ENCODE measurements at places on chromosomes 7 and 10. TPM values are rescaled to one million over a fixed set of nuclear protein-coding genes. Genes with fewer than 3 reads are reported as not detected.

- H3K4me3 ChIP-seq, result no peak overlapping the region
- H3K27me3 ChIP-seq, result no peaks in the 10 kb centered on the region
- H3K4me1 ChIP-seq, result no peaks in the 10 kb centered on the region
- DNase-seq, result no peak
Observed at GRCh38 chr7:102009628-102010027, 192.2 kb downstream of the CUX1 start.

GSTO2 gene
- total RNA-seq, result 12.7 TPM

DNA sequence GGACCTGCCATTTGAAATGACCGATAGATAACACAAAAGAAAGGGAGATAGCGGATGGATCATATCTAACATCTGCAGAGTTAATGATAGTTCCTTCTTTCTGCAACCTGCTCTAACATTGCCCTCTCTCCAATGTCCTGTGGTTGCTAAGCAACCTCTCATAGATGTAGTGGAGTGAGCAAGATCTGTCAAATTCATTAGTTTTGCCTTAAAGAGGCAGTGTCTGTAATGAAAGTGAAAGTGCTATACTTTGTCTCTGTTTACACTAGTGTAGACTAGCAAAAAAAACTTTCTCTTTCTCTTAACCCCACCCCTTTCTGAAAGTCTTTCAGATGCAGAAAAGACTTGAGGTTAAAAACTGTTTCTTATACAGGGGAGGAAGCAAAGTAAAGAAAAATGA lies 1196.9 kb downstream of the SORCS3 start:
- H3K4me3 ChIP-seq, result no peak overlapping the region
- no peaks in the 10 kb centered on the region for H3K4me1 ChIP-seq
- H3K27ac ChIP-seq, result no peak overlapping the region
- H3K27me3 ChIP-seq, result no peaks in the 10 kb centered on the region

DNA sequence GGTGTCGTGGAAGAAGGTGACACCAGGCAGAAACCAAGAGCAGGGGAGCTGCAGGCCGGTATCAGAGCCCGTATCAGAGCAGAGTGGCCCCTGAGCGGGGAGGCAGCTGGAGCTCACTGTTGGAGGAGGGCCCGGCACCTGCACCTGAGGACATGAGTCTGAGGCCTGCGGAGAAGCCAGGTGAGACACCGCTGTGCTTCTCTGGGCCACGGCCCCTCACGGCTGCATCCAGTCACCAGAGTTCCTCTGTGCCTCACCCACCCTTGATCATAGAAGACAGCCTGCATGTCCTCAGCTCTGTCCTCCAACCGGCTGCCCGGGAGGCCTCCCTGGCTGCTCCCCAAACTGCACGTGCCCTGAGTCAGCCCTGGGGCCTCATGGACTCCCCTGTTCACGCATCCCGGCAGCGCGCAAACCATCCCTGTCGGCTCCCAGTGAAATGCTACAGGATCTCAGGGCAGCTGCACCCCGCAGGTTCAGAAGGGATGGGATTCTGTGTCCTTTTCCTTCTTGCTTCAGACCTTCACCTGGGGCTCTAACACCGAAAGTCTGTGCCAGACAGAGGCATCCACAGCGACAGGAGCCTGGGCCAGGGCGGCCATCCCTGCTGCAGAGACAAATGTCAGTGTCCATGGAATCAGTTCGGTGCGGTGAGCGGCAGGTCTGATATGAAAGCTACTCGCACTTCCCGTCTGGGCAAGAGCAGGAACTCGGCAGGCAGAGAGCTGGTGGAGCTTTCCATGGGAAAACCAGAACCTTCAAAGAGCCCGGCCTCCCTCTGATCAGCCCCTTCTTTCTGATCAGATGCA lies 111.9 kb upstream of the FAM20C start:
- no peak overlapping the region for H3K27ac ChIP-seq
- no peak overlapping the region for H3K4me3 ChIP-seq
- no peak for DNase-seq
- peaks cover 7% of the 10 kb centered on the region for H3K4me1 ChIP-seq
- H3K27me3 ChIP-seq, result no peaks in the 10 kb centered on the region

GRCh38 chr7:27143950-27144780 lies 684 bp upstream of the HOXA5 start:
- no peak overlapping the region for H3K27ac ChIP-seq
- H3K36me3 ChIP-seq, result peaks cover 6% of the 10 kb centered on the region
- peaks cover 3% of the 10 kb centered on the region for H3K4me1 ChIP-seq
- no peak for DNase-seq

- DNase-seq, result no peak
- no peaks in the 10 kb centered on the region for H3K27me3 ChIP-seq
- no peak overlapping the region for H3K4me3 ChIP-seq
- no peaks in the 10 kb centered on the region for H3K36me3 ChIP-seq
Observed at GRCh38 chr7:19262826-19263225, 117.6 kb upstream of the FERD3L start.

FAM20C gene
- total RNA-seq, result 34.7 TPM

- peaks cover 7% of the 10 kb centered on the region for H3K4me1 ChIP-seq
- H3K27me3 ChIP-seq, result no peaks in the 10 kb centered on the region
- H3K27ac ChIP-seq, result no peak overlapping the region
- no peak overlapping the region for H3K4me3 ChIP-seq
- DNase-seq, result no peak
- no peaks in the 10 kb centered on the region for H3K36me3 ChIP-seq
Observed at GRCh38 chr7:30970594-30971094, 6.9 kb downstream of the GHRHR start.

DNA sequence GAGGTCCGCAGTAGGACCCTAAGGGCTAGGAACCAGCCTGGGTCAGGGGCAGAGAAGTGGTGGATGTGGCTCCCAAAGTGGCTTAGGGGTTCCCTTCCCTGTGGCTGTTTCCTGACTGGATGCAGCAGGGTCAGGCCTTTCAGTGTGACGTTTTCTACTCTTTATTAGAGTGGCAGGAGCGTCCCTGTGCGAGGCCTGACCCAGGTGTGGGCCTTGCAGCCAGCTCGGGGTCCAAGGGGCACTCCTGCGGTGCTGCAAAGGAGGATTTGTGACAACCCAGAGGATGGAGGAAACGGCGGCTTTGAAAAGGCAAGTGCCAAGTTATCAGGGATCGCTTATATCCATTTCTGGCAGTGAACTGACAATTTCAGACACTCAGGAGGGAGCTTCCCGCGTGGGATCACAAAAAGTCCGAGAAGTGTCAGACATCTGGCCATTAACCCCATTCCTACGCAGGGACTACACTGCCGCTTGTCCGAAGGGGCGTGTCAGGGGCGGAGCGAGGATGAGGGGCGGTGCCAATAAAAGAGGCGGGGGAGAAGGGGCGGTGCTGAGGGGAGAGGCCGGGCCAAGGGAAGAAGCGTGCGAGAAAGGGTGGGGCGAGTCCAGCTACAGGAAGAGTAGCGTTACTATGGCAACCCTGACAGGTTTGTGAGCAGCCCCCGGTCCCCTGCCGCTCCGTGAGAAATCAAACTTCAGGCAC lies 98.8 kb upstream of the ZNF722 start:
- H3K4me1 ChIP-seq, result no peaks in the 10 kb centered on the region
- no peaks in the 10 kb centered on the region for H3K36me3 ChIP-seq
- no peaks in the 10 kb centered on the region for H3K27me3 ChIP-seq
- H3K27ac ChIP-seq, result no peak overlapping the region

DNA sequence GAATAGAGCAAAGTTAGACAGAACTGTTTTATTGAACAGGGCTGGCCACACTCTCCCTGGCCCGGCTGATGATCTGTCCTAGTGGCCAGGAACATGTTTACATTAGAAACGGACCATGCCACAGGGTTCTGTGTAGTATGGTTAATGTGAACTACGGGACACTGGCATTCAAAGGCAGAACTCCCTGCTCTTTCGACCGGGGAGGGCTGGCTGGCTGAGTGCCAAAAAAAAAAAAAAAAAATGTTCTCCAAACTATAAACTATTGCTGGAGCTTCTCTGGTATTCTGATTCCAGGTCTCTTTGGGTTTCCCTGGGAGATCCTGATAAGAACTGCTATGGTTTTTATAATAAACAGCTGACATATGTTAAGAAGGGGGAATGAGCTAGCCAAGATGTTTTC lies 1262.6 kb upstream of the SORCS1 start:
- no peak for DNase-seq
- H3K27me3 ChIP-seq, result no peaks in the 10 kb centered on the region
- no peak overlapping the region for H3K27ac ChIP-seq
- H3K4me1 ChIP-seq, result no peaks in the 10 kb centered on the region
- no peak overlapping the region for H3K4me3 ChIP-seq

- no peak overlapping the region for H3K27ac ChIP-seq
- no peak overlapping the region for H3K4me3 ChIP-seq
- H3K4me1 ChIP-seq, result no peaks in the 10 kb centered on the region
- no peaks in the 10 kb centered on the region for H3K27me3 ChIP-seq
Observed at GRCh38 chr7:44787041-44787440, 9.4 kb upstream of the PPIA start.

- no peak for DNase-seq
- H3K27ac ChIP-seq, result no peak overlapping the region
- no peaks in the 10 kb centered on the region for H3K4me1 ChIP-seq
- H3K27me3 ChIP-seq, result no peaks in the 10 kb centered on the region
- no peak overlapping the region for H3K4me3 ChIP-seq
- no peaks in the 10 kb centered on the region for H3K36me3 ChIP-seq
Observed at GRCh38 chr7:137787301-137787976, 59.3 kb downstream of the DGKI start.

- no peaks in the 10 kb centered on the region for H3K27me3 ChIP-seq
- no peaks in the 10 kb centered on the region for H3K4me1 ChIP-seq
- no peaks in the 10 kb centered on the region for H3K36me3 ChIP-seq
- H3K27ac ChIP-seq, result no peak overlapping the region
Observed at GRCh38 chr10:89837165-89838043, 136.0 kb downstream of the KIF20B start.

DNA sequence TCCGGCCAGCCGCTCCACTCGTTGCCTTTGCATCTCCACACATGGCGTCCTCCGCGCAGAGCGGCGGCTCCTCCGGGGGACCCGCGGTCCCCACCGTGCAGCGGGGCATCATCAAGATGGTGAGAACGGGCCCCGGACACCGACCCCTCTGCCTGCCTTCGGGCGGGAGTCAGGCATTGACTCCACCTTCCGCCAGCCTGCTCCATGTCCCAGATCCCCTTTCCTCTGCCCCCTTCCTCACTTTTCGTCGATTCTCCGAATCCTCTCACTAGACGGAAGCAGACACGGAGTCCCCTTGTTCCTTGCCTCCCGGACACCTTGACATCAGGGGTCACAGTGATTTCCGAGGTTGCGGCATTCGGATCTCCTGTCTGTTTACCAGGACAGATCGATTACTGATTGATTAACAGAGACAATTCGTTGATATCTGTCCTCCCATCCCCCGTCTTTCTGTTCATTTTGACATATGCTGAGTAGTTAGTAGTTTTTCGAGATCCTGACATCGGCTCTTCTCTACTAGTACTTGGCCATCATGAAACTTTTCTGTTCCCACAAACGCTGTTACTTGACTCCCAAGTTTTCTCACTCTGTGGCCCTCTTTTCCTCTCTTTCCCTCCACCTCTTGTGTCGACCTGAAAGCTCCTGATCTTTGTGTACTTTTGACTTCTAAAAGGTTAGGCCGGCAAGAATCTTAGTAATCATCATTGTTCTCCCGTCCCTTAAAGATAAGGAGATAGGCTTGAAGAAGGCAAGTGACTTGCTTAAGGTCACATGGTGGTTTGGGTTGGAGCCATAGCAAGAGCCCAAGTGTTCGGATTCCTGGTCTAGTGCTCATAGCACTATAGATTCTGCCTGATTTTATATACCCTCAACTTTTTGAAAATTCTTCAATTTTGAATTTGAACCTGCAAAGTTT lies 597 bp downstream of the SND1 start:
- peak overlapping the region; percentile 77 for H3K27ac ChIP-seq
- peak overlapping the region; percentile 99 for H3K4me3 ChIP-seq
- H3K4me1 ChIP-seq, result peaks cover 15% of the 10 kb centered on the region
- no peaks in the 10 kb centered on the region for H3K36me3 ChIP-seq
- no peak for DNase-seq

DNA sequence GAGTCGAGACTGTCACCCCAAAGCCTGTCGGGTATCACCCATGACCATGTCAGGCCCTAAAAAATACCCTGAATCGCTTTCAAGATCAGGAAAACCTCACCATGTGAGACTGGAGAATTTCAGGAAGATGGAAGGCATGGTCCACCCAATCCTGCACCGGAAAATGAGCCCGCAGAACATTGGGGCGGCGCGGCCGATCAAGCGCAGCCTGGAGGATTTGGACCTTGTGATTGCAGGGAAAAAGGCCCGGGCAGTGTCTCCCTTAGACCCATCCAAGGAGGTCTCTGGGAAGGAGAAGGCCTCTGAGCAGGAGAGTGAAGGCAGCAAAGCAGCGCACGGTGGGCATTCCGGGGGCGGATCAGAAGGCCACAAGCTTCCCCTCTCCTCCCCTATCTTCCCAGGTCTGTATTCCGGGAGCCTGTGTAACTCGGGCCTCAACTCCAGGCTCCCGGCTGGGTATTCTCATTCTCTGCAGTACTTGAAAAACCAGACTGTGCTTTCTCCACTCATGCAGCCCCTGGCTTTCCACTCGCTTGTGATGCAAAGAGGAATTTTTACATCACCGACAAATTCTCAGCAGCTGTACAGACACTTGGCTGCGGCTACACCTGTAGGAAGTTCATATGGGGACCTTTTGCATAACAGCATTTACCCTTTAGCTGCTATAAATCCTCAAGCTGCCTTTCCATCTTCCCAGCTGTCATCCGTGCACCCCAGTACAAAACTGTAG lies 176.2 kb downstream of the RTKN2 start:
- no peak for DNase-seq
- H3K27me3 ChIP-seq, result no peaks in the 10 kb centered on the region
- H3K27ac ChIP-seq, result no peak overlapping the region
- H3K36me3 ChIP-seq, result no peaks in the 10 kb centered on the region

CTAGE15 gene
- 0.61 TPM for total RNA-seq
